ENCODE measurements at places on chromosomes 16 and 17.
A peak's percentile ranks its signal among the peaks of the same experiment; 100 is the strongest.

- peak; percentile 91 for DNase-seq
Measured at GRCh38 chr16:22321340-22322001, 24.3 kb downstream of the POLR3E start.

GRCh38 chr17:48776602-48777001 is 40.4 kb downstream of the TTLL6 start:
- no peak for DNase-seq

DNA sequence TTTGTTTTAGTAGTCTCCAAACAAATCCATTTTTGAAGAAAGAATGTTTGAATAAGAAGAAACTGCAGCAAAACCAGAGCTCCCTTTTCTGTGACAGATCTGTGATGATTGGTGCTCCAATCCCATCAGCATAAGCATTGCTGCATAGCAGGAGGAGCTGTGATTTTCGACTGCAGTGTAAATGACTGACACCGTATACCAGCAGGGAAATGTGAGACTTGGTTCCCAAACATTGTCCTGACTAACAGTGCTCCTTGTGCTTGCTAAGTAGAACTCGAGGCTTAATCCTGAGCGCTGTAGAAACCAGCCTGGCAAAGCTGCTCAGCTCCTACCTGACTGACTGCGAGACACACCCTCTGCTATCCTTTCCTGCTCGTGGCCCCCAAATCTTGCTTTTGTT is 57.2 kb downstream of the NUP93 start:
- no peak for DNase-seq

DNA sequence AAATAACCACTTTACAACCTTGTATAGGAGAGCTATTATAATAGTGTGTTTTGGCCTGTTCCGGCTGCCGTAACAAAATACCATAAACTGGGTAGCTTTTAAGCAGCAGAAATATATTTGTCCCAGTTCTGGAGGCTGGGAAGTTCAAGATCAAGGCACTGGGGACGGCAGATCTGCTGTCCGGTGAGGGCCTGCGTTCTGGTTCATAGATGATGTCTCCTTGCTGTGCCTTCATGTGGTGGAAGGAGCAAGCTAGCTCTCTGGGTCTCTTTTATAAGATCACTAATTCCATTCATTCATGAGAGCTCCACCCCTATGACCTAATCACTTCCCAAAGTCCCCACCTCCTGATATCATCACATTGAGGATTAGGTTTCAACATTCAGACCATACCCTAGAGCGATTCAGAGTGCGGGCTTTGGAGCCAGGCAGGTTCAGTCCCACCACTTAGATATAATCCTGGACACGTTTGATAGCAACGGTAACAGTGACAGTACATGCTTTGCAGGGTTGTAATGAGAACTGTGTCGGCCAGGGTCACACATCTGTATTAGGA is 76.2 kb upstream of the ZFHX3 start:
- DNase-seq = no peak

- DNase-seq = no peak
Measured at GRCh38 chr16:47013910-47014309, 40.4 kb upstream of the DNAJA2 start.

- peak; percentile 88 for DNase-seq
Measured at GRCh38 chr16:14088155-14088753, 17.1 kb downstream of the MRTFB start.

DNA sequence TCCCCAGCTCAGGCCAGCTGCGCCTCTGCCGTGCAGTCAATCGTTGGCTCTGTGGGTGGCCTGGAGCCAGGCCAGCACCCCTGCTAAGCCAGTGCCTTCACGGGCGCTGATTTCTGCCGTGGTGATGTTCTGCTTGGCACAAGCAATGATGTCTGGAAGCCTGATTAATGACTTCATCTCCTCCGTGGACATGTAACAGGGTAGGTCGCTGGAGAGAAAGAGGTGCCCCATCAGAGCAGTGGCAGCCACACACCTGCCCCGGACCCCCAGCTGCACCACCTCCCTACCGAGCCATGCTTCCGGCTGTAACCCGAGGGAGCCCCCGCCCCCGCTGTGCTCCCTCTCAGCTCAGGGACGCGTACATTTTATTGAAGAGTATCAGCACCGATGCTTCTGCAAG is 1.9 kb downstream of the ARL16 start:
- DNase-seq = no peak

DNA sequence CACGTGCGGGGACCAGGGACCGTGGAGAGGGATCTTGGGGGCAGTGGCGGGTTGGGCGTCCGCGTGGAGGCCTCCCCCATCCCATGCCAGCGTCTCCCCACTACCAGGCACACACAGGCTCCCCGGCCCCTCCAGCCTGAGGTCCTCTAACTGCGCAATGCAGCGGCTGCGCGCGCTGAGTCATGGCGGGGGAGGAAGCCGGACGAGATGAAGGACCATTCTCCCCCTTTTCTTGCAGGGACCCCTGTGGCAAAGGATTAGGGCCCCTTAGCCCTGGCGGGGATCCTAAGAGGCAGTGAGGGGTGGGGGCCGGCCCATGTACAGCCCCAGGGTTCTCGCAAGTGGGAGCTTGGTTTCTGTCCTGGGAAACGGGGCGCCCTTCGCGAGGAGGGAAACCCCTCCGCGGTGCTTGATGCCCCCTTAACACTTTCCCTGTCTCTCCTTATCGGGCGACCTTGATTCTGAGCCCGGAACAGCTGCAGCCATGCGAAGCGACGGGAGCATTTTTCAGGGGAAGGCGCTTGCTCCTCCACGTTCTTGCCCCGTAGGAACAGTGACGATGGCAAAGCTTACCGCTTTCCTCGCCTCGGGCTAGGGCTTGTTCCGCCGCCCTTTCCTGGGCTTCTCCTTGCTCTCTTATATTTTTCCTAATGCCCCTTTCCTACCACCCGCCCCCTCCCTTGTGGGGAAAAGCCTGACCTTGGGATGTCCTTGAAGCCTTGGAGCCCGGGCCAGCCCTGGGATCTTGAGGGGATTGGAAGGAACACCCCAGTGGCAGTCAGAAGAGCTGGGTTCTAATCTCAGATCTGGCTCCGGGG is 592 bp downstream of the ALDOA start:
- DNase-seq = no peak

DNA sequence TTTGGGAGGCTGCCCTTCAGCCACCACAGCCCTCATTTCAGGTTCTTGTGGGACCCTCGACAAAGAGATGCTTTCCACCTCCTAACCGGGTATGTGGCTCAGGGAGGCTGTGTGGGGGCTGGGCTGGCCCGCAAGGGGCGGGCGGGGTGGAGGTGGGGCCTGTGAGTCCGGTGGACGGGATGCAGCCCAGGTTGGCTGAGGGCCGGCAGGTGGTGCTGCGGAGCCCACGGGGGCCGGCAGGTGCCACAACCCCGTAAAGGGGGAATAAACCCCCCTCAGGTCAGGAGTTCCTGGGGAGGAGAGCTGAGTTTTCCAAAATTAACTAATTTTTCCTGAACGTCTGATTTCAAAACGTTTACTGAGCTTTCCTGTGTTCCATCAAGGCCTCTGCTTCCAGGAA is 4.9 kb upstream of the CIAO3 start:
- no peak for DNase-seq

GRCh38 chr17:17852930-17853329 is 16.1 kb upstream of the SREBF1 start:
- DNase-seq = no peak

DNA sequence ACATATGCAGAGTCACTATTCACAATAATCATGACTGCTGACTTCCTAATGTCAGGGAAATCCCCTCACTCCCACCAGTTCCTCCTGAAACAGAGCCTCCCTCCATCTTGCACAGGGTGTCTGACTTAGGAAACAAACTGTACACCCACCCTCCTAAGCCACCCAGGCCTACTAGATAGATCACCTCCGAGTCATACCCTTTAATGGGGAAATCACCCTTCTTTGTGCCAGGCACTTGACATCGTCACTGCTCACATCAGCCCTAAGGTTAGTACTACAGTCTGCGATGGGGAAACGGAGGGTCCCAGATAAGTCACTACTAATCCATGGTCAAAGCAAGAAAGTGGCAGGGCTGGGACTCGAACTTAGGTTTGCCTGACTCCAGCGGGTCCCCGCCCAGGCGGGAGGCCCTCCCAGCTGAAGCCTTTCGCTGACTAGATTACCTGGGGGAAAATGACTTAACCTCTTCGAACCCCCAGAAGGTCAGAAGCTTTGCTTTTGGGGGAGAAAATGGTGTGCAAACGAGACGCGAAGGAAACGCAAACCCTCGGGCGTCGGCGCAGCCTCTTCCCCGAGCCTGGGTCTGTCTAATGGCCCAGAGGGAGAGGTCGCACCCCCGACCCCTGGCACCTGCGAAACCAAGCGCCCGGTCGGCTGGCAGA is 3.4 kb upstream of the MLLT6 start:
- DNase-seq = peak; percentile 33

DNA sequence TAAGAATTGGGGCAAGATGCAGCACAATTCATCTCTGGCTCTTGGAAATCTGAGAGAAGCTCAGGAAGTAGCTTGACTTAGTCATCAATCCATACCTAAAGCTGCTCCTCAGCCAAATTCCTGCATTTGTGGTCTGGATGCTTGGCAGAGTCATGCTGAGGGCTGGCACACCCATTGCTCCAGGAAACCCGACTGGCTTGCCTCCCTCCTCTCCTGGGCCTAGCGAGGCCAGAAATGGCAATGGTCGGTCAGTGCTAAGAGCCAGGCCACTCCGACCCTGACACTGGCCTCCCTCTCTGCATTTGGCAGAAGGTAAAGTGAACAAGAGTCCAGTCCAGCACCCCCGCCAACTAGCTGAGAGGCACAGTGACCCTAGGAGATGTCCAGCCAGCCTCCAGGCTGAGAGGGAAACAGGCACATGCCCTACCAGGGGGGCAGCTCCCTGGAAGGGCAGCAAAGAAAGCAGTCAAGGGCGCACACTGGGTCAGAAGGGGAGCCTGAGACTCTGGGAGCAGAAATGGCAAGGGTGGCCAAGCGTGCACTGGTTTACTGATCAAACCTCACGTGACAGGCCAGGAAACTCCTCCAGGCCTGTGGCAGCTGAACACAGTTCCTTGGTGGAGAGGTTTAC is 10.0 kb downstream of the POLDIP2 start:
- DNase-seq = no peak

- DNase-seq = no peak
Measured at GRCh38 chr17:32757963-32758362, 119.0 kb downstream of the MYO1D start.

- no peak for DNase-seq
Measured at GRCh38 chr17:62870552-62870971, 62.4 kb upstream of the MARCHF10 start.

DNA sequence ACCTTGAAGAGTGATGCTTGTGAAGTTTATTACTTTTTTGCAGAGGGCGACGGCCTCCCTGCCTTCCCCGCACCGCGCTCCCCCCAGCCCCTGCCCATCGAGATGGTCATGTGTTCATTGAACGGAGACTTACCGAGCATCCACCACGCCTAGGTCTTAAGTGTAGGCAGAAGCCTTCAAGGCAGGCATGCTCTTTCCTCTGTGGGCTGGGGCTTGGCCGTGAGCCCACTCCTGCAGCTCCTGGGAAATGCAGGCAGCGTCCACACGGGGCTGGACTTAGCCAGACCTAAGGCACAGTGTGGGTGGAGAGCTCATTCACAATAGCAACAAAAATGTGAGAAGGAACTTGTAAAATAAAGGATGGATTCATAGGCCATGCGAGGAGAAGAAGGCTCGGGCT is 19.2 kb downstream of the RNF213 start:
- DNase-seq = no peak

DNA sequence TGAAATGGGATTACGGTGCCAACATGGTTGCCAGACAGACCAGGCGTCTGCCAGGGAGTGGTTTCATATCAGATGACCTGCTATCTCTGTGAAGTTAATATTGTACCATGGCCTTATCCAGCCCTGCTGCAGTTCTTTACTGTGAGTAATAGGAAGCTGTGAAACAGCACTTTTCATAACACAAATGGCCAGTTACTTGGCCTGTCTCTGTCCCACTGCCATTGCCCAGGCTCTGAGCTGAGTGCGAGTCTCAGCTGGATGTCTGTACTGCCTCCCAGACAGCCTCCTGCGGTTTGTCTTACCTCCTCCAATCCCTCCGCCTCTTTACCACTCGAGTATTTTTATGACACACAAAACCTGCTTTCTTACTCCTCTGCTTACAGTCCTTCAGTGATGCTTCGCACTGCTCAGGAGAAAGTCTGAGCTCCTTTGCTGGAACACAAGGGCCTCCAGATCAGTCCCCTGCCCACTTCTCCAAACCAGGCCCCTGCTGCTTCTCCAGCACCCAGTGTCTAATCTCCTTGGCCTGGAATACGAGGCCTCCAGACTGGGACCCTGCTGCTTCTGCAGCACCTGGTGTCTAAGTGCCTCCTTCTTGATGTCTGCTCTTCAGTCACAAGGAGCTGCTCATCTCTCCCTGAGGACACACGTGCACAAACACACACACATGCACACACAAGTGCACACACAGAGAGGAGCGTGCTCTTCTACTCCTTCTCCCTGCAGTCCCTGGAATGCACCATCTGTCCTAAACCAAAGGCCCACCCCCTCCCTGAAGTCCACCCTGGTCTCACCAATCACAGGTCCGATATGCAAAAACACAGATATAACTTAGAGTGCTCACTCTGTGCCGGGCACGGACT is 17.1 kb upstream of the RHOT1 start:
- no peak for DNase-seq

DNA sequence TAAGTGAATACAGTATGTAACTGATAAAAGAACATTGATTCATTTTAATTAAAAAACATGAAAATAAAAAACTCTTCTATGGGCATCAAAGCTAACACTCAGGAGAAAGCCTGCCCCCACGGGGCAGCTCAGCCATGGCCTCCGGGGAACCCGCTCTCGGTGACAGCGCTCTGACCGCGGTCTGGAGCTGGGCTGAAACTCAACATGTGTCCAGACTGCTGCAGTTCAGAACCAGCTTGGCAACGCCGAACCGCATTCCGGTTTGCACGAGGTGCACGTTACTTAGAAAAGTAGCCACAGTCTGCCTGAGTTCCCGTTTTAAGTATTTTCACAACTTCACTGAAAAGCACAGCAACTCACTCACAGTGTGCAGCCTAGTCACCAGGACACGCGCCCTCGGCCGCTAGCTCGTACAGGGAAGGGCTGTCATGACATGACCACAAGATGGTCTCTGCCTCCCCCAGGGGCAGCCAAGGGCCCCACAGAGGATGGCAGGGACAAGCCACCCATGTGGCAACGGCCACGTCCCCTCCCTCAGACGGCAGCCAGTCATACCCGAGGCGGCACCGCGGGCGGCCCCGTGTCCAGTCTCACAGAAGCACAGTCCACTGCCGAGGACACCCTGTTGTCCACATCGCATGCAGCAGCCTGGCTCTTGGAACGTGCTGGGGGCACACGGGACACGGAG is 77.1 kb upstream of the METRNL start:
- no peak for DNase-seq

GRCh38 chr17:48241131-48241591 is 133.6 kb downstream of the SNX11 start:
- DNase-seq = no peak

- no peak for DNase-seq
Measured at GRCh38 chr16:31168848-31169247, 11.1 kb upstream of the FUS start.

- DNase-seq = peak; percentile 45
Measured at GRCh38 chr16:47142486-47142820, 1.3 kb downstream of the NETO2 start.
